ENCODE measurements at places on chromosomes 16 and 17. TPM values are rescaled to one million over a fixed set of nuclear protein-coding genes. Genes with fewer than 3 reads are reported as not detected.

- no peaks in the 10 kb centered on the region for H3K36me3 ChIP-seq
- H3K27ac ChIP-seq: peak overlapping the region; percentile 96
- peak overlapping the region; percentile 99 for H3K4me3 ChIP-seq
- peaks cover 38% of the 10 kb centered on the region for H3K4me1 ChIP-seq
Observed at GRCh38 chr17:1455291-1455796, 688 bp downstream of the CRK start.

DNA sequence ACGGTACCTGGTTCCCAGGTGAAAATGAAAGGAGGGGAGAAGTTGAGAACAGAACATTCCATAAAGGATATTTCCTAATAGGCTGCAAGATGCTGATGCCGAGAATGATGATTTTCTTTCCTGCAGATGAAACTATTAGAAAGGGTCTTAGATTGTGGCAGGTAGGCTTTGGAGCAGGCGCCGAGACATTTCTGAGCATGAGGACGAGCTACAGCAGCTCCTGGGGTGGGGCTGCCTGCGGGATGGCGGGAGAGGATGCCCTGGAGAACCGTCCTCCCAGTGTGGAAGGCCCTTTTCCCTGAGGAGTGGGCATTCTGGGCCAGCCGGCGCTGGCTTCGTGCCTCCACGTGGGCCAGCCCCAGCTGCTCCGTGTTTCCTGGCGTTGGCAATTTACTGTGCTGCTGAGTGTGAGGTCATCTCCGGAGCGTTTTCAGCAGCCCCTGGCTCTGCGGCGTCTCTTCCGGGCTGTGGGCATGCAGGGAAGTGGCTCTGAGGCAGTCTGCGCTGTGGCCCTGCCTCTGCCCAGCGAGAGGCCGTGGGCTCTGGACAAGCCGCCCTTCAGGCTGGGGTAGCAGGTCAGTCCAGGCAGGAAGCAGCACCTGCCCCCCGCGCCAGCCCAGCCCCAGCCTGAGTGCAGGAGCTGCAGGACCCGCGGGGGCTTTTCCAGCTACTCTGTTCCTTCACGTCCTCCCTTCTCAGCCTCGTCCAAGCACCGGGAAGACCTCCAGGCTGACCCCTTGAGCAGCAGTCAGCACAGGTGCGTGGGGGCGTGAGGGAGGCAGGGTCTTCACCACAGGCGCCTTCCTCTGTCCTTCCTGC is 12.2 kb downstream of the ENGASE start:
- no peaks in the 10 kb centered on the region for H3K36me3 ChIP-seq
- DNase-seq: no peak
- H3K27ac ChIP-seq: no peak overlapping the region
- no peaks in the 10 kb centered on the region for H3K27me3 ChIP-seq
- no peaks in the 10 kb centered on the region for H3K4me1 ChIP-seq

GRCh38 chr17:13477180-13477611 is 124.5 kb downstream of the HS3ST3A1 start:
- no peaks in the 10 kb centered on the region for H3K27me3 ChIP-seq
- peaks cover 26% of the 10 kb centered on the region for H3K36me3 ChIP-seq
- peaks cover 11% of the 10 kb centered on the region for H3K4me1 ChIP-seq
- H3K27ac ChIP-seq: no peak overlapping the region
- no peak for DNase-seq

DNA sequence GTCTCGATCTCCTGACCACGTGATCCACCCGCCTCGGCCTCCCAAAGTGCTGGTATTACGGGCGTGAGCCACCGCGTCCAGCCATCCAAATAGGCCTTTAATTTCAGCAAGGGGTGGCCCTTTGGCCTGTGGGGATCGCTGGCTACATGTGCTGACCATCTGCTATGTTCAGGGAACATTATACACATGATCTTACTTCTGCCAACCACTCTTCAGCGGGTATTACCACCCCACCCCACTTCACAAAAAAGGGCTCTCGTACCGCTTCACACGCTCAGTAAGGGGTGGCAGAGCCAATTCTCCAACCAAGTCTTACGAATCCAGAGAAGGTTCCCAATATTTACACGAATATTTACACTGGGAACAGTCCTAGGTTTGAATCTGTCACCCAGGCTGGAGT is 11.8 kb downstream of the CCDC92B start:
- peaks cover 20% of the 10 kb centered on the region for H3K27me3 ChIP-seq
- H3K27ac ChIP-seq: no peak overlapping the region
- H3K36me3 ChIP-seq: no peaks in the 10 kb centered on the region
- no peak overlapping the region for H3K4me3 ChIP-seq
- DNase-seq: no peak

- no peaks in the 10 kb centered on the region for H3K27me3 ChIP-seq
- H3K4me1 ChIP-seq: peaks cover 45% of the 10 kb centered on the region
- no peaks in the 10 kb centered on the region for H3K36me3 ChIP-seq
- peak overlapping the region; percentile 75 for H3K4me3 ChIP-seq
- no peak overlapping the region for H3K27ac ChIP-seq
Observed at GRCh38 chr16:57374067-57374534, 1.8 kb downstream of the CX3CL1 start.

DNA sequence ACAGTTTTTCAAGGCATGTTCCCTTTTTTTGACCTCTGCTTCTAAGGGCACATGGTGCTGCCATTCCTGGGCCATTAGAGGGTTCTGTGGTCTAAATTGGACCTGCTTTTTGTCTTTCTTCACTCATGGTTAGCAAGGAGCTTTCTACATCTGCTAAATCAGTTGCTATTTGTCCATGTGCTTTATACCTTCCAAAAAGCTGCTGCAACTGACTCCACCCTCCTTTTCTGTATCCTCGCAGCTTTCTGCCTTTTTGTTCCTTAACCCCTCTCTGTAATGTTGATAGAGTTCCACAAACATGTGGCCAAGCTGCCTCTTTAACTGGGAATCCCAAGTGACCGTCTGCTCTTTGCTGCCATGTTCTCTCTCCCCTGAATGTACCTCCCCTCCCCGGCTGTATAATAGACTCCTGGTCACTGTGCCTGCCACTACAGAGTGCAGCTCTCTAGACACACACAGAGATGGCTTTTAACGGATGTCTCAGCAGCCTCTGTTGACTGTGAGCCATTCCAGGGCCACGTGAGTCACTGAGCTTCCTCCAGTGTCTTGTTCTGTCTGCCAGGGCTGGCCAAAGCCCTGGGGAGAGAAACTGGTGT is 57.4 kb upstream of the TEKT3 start:
- H3K27ac ChIP-seq: peak overlapping the region; percentile 81
- no peaks in the 10 kb centered on the region for H3K27me3 ChIP-seq

CA10 gene
- not detected for total RNA-seq

TBC1D3G gene
- total RNA-seq: not detected
